ENCODE measurements at places on chromosomes 5 and 9.

DNA sequence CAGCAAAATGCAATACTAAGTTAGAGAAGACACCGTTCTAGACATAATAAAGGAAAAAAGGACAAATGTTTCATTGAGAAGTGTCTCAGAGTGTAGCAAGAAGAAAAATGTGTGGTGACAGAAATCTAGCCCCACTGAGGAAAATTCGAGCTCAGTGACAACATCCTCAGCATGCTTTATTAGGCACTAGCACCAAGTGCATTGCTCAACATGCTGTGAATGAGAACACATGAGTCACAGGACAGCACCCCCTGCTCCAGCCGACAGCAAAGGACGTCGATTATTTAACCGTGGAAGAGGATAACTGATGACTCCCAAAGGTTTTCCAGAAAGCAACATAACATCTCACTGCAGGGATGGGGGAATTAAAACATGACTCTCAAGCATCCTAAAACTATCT lies 182.7 kb downstream of the GNAQ start:
- no peak for DNase-seq

- no peak for DNase-seq
Observed at GRCh38 chr9:82882138-82882537, 180.8 kb downstream of the RASEF start.

- DNase-seq = no peak
Observed at GRCh38 chr5:981456-981855, 27.1 kb upstream of the NKD2 start.

GRCh38 chr5:149397530-149397929 lies 18.4 kb upstream of the IL17B start:
- no peak for DNase-seq

DNA sequence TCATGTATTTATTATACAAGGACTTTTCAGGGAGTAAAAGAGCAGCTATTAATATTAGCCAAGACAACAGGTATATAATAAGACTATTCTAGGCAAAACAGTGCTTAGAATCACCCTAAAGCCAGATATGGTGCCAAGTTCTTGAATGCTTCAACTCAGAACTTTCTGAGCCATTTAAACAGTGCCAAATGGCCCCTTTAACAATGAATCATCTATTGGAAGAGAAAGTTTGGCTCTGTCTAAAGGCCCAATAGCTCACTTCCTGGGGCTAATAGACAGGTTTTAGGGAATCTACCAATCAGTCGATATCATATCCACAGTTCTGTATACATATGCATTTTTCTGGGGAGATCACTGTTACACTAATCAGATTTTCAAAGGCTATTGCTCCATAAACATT lies 42.9 kb downstream of the ZNF474 start:
- DNase-seq = no peak

- DNase-seq = peak; percentile 4
Observed at GRCh38 chr9:37953775-37954437, 50.0 kb upstream of the SLC25A51 start.

DNA sequence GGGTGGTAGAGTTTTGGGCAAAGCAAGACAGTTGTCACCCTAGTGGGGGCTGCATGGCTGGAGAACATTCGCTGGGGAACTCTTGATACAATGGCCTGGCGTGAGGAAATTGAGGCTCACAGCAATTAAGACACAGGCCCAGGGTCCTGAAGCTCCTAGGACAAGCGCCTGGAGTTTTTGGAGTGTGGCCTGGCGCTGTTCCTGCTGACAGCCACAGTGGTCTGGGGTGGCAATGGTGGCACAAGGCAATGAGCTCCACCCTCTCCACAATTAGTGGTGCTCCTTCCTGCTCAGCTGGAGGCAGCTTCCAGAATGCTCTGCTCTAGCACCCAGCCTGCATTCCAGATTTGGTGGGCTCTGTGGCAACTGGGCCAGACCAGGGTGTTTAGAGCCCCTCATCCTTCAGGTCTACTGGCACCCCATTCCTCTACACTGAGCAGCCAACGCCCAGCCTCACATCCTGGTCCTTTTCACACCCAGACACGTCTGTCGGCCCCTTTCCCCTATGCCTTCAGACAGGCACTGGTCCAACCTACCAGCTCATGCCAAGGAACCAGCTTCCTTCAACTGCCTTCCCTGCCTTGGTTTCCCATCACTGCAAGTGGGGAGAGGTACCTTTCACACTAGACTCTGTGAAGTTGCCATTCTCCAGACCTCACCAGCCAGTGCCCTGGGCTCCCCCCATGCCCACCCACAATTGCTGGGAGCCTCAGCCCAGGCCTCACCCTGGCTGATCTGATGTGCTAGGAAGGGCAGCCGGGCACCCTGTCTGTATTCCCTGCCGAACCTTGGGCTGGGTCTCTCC lies 138.1 kb upstream of the COL5A1 start:
- DNase-seq = no peak

DNA sequence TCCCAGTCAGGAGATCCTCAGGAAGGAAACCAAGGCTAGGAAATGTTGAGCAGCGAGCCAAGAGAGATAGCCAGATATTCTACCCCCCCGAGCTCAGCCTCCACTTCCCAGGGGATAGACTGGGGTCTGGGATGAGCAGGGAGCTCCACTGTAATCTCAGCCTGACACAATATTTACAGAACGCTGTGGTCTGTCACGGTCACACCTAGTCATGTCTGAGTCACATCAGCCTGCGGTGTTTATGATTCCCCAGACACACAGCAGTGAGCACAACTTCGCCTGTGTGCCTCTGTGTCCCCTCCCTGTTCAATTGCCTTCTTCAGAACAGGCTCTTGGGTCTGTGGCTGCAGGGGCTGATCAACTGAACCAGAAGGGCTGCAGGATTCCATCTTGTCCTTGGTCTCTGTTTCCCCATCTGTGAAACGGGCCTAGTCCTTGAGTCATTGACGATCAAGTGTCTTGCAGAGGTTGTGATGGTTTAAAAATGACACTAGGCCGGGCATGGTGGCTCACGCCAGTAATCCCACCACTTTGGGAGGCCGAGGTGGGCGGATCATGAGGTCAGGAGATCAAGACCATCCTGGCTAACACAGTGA lies 8.6 kb upstream of the PRRX2 start:
- DNase-seq = no peak

DNA sequence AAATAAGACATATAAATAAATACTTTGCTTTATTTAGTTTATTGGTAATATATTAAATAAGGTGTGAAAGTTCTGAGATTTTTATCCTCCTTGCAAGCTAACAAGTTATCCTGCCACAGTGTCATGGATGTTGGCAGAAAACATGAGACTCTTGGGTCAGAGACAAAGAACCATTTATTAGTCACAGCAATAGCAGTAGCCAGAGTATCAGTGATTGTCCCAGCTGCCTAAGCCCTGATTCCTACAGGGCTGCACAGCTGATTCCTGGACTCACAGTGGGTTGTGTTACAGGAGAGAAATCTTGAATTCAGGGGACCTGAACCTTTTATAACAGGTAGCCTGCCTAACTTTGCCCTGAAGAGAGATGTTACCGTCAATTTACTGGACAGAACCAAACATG lies 304.5 kb upstream of the ZNF608 start:
- DNase-seq = no peak

DNA sequence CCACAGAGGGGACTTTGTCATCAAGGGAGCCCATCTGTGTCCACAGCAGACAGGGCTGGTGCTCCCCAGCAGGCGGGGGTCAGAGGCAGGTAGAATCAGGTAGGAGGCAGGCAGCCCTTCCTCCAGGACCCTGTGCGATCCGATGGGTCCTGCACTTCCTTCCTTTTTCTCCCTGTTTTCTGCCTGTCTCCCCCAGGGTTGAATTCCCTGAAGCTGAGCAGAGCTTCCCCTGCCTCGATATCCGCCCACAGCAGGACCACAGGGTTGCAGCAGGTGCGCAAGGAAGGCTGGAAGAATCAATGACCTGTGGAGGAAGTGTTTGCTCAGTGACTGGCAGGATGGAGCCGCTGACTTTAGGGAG lies 69.2 kb downstream of the MRPL36 start:
- DNase-seq = no peak

DNA sequence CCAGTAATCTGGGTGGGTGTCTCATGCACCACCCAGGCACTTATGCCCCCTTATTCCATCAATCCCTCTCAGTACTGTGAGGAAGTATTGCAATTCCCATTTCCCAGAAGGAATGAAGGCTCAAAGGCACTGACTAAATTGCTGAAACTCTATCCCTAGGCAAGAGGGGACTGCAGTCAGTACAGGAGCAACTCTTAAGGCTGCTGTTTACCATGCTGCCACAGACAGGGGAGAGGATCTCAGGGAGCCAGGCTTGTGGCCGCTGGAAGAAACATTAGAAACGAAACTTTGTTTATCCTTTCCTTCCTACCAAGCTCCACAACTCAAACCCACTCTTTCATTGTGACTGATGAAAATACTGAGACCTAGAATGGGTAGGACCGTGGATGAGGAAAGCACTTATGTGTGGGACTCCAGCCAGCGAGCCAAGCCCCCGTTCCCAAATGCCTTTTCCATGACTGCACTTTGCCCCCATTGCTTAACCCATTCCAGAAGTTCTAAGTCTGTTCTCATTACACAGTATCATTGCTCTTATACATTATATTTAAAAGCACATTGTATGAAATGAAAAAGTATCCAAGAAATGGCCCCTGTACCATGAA lies 54.3 kb downstream of the TLE1 start:
- no peak for DNase-seq

GRCh38 chr9:99906403-99907207 lies at the start of gene STX17:
Gene STX17, plus strand, starts transcription at chr9:99906654. Its CDS starts 8,586 bp downstream, at chr9:99915240.
- peak; percentile 81 for DNase-seq

- no peak for DNase-seq
Observed at GRCh38 chr9:99040251-99040900, 64.5 kb upstream of the TGFBR1 start.

DNA sequence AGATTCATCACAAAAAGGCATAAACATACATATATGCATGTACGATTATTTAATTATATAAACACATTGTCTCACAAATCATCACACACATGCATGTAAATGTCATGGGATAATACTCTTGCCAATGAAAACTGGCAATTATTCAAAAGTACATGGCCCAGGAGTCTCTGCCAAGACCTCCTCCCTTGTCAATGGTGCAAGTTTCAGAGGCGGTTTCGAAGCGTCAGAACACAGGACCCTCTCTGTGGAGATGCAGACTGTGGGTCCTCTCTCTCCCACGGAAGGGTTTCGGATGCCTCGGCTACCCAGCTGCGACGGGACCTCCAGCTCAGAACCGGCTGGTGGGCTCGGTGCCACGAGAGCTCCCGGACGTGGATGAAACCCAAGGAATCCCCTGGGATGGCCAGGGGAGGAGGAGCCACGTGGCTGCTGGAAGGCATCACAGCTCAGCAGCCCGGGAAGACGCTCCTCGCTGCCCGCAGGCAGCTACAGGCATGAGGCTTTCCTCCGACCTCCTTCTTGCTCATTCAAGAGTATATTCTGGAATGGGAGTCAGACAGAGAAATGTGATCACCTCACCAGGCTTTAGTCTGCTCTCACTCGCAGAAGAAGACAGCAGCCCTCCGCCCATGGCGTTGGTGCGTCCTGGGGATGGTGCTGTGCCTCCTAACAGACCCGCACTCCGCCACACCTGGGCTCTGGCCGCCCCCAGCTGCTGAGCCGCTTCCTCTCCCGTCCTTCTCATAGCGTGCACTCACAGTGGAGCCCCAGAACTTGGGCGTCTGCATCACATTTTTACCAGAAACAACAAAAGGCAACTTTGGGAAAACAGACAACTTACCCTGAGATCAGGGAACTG lies 308.8 kb downstream of the IRX2 start:
- DNase-seq = no peak

DNA sequence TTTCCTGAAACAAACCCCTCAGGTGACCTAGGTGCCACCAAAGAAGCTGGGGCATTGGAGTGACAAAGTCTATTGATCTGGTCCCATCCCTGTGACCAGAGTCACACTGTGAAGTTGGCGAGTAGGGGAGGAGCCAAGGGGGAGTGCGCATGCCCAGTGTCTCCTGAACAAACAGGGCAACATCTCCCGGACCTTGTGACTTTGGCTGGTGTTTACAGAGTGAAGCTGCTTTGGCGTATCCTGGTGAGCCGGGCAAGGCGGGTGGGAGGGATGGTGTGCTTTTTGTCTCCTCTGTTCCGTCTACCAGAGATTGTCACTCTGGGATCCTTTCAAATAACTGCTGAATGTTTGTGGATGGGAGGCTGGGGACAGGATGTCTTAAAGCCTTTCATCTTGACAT lies 204.5 kb downstream of the HSPA4 start:
- DNase-seq = no peak

- DNase-seq = no peak
Observed at GRCh38 chr5:154900066-154900465, 37.9 kb downstream of the GEMIN5 start.

DNA sequence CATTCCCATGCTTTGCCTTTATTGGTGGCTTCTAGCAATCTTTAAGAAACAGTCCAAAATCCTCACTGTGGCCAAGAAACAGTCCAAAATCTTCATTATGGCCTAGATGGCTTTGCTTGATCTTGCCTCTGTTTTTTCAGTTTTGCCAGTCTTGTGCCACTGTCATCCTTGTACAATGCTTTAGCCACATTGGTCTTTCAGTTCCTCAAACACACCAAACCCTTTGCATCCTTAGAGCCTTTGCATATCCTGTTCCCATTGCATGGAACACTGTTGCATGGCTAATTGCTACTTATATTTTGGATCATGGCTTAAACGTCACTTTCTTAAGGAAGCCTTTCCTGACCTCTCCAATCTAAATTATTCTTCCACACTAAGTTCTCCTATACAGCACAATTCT lies 22.1 kb downstream of the MRRF start:
- DNase-seq = no peak

GRCh38 chr5:137303509-137303908 lies 195.6 kb downstream of the SPOCK1 start:
- DNase-seq = no peak
